ENCODE measurements at places on chromosomes 11 and 22. TPM values are rescaled to one million over a fixed set of nuclear protein-coding genes. Genes with fewer than 3 reads are reported as not detected.

Gene FOLR3
- not detected for total RNA-seq

Gene LMNTD2
- 1.3 TPM for total RNA-seq

DNA sequence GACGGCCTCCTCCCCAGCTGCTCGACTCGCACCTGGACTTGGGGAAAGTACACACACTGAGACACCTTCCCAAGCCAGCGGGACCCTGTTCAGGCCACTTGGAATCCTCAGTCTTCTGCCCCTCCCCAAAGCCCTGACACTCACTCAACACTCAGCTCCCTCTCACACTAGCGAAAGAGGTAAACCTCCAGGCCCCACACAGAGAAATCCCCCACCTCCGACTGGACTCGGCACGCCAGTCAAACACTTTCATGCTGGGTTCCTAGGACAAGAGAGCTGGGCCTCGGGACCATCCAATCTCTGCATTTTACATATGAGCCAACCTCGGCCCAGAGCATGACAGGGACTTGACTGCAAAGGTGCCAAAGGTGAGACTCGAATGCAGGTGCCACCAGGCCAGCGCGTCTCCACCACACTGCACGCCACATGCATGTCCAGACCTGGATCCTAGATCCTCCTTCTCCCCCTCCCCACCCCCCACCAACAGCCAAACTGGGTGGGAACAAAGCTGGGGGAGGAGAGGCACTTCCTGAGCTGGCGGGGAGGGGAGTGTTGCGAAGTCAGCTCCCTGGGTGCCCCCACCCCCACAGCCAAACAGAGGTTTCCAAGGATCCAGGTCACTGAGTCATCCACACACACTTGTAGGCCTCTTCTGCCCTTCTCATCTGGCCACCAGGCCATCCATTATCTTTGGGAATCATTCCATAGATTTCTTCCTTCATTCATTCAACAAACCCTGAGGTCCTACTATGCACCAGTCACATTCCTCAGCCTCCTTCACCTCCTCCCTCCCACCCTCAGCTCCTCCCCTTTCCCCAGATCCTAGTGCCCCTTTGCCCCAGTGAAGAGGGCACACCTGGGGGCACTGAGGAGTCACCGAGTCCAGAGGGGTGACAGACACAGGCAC is 10.7 kb upstream of the CD5 start:
- peaks cover 52% of the 10 kb centered on the region for H3K36me3 ChIP-seq
- peak overlapping the region; percentile 89 for H3K4me3 ChIP-seq
- DNase-seq, result peak; percentile 70
- H3K27me3 ChIP-seq, result no peaks in the 10 kb centered on the region

DNA sequence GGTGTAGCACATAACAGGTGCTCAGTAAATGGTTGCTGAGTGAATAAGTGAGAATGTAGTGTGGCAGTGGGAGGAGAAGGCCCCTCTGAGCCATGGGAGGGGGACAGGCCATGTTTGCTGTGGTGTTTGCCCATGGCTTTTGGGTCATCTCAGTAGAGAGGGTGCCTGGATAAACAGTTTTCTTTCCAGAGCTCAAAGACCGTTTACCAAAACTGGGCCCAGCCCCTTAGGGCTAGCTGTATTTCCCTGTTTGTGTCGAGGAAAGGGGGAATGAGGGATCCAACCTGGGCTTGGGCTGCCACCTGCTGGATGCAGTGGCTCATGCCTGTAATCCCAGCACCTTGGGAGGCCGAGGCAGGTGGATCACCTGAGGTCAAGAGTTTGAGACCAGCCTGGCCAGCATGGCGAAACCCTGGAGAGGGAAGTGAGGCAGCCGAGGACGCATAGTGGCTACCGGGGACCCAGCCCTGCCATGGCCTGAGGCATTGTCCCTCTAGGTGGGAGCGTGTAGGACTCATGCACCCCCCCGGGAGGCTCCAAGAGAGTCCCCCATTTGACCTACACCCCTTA is 8.7 kb upstream of the LTO1 start:
- no peak overlapping the region for H3K27ac ChIP-seq
- H3K36me3 ChIP-seq, result no peaks in the 10 kb centered on the region
- no peak overlapping the region for H3K4me3 ChIP-seq
- H3K4me1 ChIP-seq, result peaks cover 9% of the 10 kb centered on the region
- DNase-seq, result no peak

DNA sequence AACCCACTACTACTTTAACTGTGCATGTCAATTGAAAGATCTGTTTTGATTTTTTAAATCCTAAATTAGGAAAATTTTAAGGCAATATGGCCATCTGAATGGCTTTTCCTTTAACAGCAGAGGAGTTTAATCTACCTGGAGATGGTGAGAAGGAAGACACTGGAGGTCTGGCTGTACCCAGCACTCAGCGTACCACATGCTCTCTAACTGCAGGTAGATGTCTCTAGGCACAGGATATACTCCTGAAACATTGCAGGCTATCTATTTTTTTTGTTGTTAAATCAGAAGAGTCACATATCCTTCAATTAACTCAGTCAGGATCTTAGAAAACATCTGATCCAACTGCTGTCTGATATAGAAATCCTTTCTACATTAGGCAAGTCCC is 17.3 kb upstream of the CASTOR1 start:
- peak overlapping the region; percentile 96 for H3K27ac ChIP-seq
- peaks cover 97% of the 10 kb centered on the region for H3K4me1 ChIP-seq
- H3K4me3 ChIP-seq, result peak overlapping the region; percentile 63
- H3K27me3 ChIP-seq, result no peaks in the 10 kb centered on the region

- H3K27me3 ChIP-seq, result peaks cover 45% of the 10 kb centered on the region
- no peaks in the 10 kb centered on the region for H3K36me3 ChIP-seq
- H3K4me3 ChIP-seq, result no peak overlapping the region
- no peaks in the 10 kb centered on the region for H3K4me1 ChIP-seq
These were observed 21.2 kb downstream of the SYT13 start for GRCh38 chr11:45264839-45265515.

GRCh38 chr22:23147617-23148387 is 2.5 kb downstream of the RAB36 start:
- no peak overlapping the region for H3K27ac ChIP-seq
- DNase-seq, result no peak
- H3K4me3 ChIP-seq, result no peak overlapping the region
- no peaks in the 10 kb centered on the region for H3K36me3 ChIP-seq
- peaks cover 17% of the 10 kb centered on the region for H3K4me1 ChIP-seq
- H3K27me3 ChIP-seq, result no peaks in the 10 kb centered on the region

- H3K4me1 ChIP-seq, result peaks cover 59% of the 10 kb centered on the region
- no peak overlapping the region for H3K4me3 ChIP-seq
- no peaks in the 10 kb centered on the region for H3K27me3 ChIP-seq
- peaks cover 12% of the 10 kb centered on the region for H3K36me3 ChIP-seq
- H3K27ac ChIP-seq, result no peak overlapping the region
These were observed 34.4 kb upstream of the SUSD2 start for GRCh38 chr22:24146791-24147353.

DNA sequence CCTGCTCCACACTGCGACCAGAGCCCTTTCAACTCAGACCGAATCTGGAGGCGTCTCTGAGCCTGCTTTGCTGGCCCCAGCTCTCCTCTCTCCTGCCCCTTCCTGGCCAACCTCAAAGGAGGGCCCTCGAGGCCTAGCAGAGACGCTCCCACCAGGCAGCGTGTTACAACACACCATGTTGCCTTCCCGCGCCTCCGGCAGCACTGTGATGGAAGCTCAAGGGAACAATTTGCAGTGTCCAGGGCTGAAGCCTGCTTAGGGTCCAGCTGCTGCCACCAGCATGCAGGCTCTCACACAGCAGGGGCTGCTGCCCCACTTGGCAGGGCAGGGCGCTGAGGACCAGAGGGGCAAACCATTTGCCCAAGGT is 18.4 kb downstream of the LINC01488 start:
- H3K36me3 ChIP-seq, result no peaks in the 10 kb centered on the region
